ENCODE measurements at places on chromosomes 3 and 15. TPM values are rescaled to one million over a fixed set of nuclear protein-coding genes. Genes with fewer than 3 reads are reported as not detected.

The SCAMP2 gene
- total RNA-seq, result 48.3 TPM

The ABHD10 gene
- 26.4 TPM for total RNA-seq

The WNT5A gene
- total RNA-seq, result 59.0 TPM

The LNP1 gene
- 4.3 TPM for total RNA-seq

The GHSR gene
- not detected for total RNA-seq

The FOXL2 gene
- not detected for total RNA-seq

The PLD1 gene
- 29.1 TPM for total RNA-seq

The EDC3 gene
- total RNA-seq, result 70.0 TPM

The MAP3K13 gene
- total RNA-seq, result 42.7 TPM

The ZNF621 gene
- 32.0 TPM for total RNA-seq

The CCDC9B gene
- 26.9 TPM for total RNA-seq

The LRRC28 gene
- 30.2 TPM for total RNA-seq

The C15orf61 gene
- 7.8 TPM for total RNA-seq

The CAMK1 gene
- total RNA-seq, result 9.7 TPM

The ZNF502 gene
- not detected for total RNA-seq

The SLC28A2 gene
- total RNA-seq, result not detected

The P2RY14 gene
- not detected for total RNA-seq

The ACP3 gene
- total RNA-seq, result 27.8 TPM

The NME9 gene
- 1.1 TPM for total RNA-seq

The CAPN3 gene
- total RNA-seq, result 12.2 TPM

All from mesothelial cell of epicardium (in vitro differentiated cells).